ENCODE measurements at places on chromosomes 3 and 15. TPM values are rescaled to one million over a fixed set of nuclear protein-coding genes. Genes with fewer than 3 reads are reported as not detected.

The IQCH gene
- total RNA-seq: 4.7 TPM

The GOLGA6L10 gene
- total RNA-seq: 1.4 TPM

The LMAN1L gene
- total RNA-seq: under 0.01 TPM

The UROC1 gene
- not detected for total RNA-seq

The C3orf85 gene
- total RNA-seq: not detected

The ERICH6 gene
- under 0.01 TPM for total RNA-seq

The LARP6 gene
- total RNA-seq: 76.0 TPM

The PLXND1 gene
- 126 TPM for total RNA-seq

The CLDN18 gene
- total RNA-seq: not detected

The KY gene
- 2.1 TPM for total RNA-seq

The AMOTL2 gene
- total RNA-seq: 300 TPM

DNA sequence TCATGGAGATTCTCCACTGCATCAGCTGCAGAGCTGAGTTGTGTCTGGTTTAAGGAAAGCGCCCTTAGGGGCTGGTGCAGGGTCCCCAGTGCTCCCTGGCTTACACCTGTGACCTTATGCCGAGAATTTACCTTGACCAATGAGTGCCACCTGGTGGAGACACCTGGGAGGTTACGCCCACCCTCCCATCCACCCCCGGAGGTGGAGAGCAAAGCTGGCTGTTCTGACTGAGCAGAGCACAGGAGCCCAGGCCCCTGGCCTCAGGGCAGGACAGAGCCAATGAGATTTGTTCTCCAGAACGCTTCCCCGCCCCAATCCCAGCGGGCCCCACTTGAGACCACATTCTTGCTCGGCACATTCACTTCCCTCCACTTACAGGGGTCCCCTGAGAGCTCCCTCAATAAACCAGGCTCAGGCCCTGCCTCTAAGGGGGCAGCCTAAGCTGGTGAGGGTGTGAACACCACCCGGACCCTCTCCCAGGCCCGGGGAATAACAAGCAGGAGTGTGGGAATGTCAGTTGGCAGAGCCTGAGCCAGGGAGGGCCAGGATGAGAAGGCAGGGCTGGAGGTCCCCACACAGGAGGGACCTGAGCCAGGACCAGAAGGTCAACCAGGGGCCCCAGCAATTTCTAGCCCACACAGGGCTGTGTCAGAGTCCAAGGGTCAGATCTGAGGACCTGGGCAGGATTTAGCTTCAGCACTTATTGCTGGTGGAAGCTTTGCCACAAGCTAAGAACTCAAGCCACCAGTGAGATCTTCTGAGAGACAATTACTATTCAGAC is 117.1 kb downstream of the TPRA1 start:
- peak; percentile 37 for DNase-seq

GRCh38 chr3:161336661-161337060 is 34.7 kb downstream of the SPTSSB start:
- DNase-seq: no peak

DNA sequence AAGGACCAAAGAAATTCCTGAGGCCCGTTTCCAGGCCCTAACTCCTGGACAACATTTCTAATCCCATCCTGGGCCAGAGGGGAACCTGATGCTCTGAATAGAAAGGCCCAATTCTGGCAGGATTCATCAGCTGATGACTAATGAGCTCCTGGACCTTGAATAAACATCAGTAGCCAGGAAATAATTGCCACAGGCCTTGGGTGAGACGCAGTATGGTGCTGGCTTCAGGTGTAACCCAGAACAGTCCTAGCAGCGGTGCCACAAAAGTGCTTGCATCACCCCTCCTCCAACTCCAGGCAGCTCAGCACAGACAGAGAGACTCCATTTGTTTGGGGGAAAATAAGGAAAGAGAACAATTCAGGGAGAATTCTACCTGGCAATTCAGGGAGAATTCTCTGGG is 184.7 kb upstream of the POU1F1 start:
- no peak for DNase-seq

- DNase-seq: no peak
These were observed 5.0 kb downstream of the DCP1A start for GRCh38 chr3:53342353-53342752.

- peak; percentile 88 for DNase-seq
These were observed 34.0 kb downstream of the BHLHE40 start for GRCh38 chr3:5013021-5013906.

- DNase-seq: no peak
These were observed 65.6 kb upstream of the MYZAP start for GRCh38 chr15:57526076-57526475.

DNA sequence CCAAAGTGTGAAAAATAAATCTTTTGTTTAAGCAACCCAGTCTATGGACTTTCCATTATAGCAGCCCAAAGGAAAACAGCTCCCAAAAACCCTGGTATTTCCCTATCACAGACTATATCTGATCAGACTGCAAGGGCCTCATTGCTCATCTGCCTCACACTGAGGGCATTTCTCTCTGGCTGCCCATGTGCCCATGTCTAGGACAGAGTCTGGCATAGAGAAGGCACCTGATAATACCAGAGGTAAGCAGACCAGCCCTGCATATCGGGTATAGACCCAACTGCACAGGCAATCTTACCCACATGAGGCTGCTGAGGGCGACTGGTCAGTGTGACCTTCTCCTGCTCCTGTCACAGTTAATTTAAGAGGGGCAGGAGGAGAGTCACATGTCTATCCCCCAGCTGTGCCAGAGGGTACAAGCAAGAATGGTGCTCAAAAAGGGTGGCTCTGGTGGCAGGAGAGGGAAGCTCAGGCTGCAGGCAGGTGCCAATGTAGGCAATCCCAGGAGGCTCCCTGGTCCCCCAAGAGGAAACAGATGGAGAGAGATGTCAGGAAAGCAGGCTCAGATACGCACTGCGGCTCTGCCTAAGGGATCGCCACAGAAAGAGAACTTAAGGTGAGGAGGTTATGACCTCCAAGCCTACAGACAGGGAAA is 3.1 kb downstream of the CSRNP1 start:
- DNase-seq: no peak

DNA sequence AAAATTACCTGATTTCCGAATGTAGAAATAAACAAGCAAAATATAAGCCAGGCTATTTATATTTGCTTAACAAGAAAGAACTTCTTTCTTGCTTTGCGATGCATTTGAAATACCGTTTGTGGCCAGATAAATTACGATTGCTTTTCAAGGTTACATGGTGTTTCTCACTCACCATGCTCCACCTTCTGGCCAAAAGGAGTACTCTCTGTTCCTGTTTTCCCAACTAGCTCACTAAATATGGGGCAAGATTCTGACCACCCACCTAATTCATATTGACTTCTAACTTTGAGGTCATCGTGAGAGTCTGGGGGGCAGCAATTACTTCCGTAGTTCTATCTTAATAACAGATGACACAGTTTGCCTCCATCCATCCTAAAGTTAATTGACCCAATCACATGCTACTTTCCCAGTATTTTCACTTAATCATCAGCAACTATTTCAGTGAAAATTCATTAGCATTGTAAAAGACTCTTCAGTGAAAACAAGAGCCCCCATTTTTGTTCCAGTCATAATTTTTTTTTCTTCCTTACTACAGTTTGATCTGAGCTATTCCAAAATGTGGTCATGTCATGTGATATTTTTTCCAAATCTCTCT is 25.9 kb downstream of the ACP3 start:
- DNase-seq: no peak

DNA sequence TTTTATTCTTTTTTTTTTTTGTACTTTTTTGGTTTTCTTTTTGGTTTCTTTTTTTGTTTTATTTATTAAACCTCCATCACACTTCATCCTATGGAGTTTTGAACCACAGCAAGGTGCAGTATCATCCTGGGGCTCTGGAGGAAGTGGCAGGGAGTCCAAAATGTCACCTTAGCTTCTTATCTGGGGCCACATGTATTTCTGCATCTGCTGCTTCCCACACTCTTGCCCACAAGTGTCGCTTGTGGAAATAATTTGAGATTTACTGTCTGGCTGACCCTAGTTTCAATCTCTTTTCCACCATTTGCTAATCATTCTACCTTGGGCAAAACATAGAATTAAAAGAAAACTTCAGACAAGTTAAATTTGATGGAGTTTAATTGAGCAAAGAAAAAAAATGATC is 6.4 kb downstream of the OPA1 start:
- DNase-seq: no peak

- DNase-seq: no peak
These were observed 10.1 kb upstream of the GOLGB1 start for GRCh38 chr3:121759541-121760202.

GRCh38 chr3:105375750-105376511 is 9.2 kb downstream of the ALCAM start:
- DNase-seq: no peak

DNA sequence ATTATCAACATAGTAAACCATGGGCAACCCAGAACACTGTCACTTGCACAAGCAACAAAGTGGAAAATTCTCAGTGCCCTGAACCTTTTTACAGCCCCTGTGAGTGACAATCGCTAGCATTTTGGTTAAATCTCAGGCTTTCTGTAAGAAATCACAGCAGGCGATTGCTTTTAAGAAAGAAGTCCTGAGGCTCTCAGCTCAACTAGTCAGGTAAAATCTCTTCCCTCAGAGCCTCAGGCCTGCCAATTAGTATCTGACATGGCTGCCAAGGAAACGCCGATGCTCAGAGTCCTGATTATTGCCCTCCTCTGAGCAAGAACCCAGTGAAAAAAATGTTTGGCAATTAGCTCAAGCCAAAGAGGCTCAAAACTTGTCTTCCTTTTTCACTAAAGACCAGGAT is 530.8 kb downstream of the DIPK2A start:
- no peak for DNase-seq

DNA sequence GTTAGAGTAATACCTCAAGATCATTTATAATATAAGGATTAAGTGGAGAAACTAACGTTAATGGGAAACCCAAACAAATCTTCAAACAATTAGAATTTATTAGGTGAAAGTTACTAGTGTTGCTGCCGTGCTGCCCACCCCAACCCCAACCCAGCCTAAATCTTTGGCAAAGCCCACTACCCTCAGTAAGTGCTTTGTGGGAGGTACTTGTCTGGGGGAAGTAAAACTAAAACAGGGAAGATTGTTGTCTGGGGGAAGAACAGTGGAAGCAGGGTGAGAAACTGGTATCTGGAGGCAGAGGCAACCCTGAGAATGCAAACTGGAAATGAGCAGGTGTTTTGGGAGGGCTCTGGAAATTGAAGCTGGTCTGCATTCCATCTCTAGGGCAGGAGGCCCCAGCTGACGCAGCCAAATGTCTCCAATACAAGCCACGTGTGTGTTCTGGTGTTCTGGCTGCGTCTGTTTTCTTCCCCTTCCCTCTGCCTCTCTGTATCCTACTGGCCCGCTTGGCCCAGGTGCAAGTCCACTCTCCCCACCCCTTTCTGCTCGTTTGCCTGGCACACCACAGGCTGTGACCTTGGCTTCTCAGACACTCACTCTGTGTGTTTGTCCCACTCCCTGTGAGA is 32.7 kb downstream of the FEM1B start:
- no peak for DNase-seq

DNA sequence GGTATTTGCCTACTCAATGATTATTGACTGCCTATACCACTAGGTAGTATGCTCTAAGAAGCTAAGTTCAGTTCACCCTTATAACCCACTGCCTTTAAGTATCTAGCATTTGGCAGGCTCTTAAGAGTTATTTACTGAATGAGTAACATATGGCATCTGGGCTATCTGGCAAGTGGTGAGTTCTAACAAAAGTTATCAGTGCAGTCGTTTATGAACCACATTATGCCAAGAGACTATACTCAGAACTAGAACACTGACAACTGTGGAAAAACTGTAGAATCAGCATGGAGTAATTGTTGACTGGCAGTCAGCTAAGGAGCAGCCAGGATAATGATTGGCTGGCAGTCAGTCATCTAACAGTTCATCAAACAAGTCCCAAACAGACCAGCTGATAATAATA is 25.8 kb downstream of the RAF1 start:
- DNase-seq: peak; percentile 48

DNA sequence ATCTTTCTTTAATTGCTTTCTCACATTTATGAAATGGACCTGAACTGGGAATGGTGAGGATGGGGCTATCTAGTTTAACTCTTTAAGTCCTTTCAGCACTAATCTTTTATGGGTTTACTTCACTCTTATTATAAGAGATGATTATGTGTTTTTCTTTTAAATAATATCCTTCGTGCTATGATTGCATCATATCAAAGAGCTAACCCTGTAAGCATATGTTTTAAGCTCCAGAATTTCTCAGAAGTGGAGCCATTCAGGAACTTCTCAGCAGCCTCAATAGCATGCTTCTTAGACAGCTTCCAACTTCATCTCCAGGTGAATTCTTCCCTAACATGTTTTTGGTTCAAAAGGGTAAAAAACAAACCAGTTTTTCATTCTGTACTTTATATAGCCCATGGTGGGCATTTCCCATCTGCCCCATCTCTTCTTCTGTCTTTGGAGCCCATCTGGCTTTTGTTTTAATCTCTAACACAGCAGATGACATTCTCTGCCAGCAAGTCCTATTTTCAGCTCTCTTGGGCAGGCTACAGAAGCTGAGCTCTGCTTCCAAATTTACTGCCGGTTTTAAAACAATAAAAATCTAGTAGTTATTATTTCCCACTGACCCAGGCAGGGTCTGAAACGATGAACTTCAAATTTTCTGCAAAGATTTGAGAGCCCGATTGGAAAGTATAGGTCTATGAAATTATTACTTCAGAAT is 26.8 kb upstream of the IL1RAP start:
- no peak for DNase-seq

Data from osteoblast (primary cell).